COR-L47 (cell line): ENCODE measurements at places on chromosomes 4 and X.

GRCh38 chr4:185801471-185801870 lies 10.5 kb downstream of the SORBS2 start:
- DNase-seq: no peak

DNA sequence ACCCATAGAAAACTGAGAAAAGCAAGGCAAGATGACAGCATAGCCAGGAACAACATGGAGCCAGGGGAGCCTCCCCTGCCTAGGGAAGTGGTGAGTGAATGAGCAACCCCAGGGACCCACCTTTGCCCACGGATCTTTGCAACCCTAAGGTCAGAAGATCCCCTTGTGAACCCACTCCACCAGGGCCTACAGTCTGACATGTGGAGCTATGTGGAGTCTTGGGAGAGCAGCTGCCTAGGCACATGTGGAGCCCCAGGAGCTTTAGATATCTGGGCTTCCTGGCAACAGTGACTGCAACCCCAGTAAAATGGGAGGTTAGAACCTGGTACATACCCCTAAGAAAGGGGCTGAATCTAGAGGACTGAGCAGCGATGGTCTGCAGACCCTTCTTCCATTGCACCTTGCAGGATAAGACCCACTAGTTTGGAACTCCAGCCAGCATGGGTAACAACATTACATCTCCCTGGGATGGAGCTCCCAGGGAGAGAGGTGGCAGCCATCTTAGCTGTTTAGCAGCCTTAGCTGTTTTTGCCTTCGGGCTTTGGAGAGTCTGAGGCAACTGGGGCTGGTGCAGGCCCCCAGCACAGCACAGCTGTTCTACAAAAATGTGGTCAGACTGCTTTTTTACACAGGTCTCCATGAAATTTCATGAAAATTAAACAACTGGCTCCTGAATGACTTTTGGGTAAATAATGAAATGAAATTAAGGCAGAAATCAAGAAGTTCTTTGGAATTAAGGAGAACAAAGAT lies 104.7 kb upstream of the TRIM2 start:
- no peak for DNase-seq

DNA sequence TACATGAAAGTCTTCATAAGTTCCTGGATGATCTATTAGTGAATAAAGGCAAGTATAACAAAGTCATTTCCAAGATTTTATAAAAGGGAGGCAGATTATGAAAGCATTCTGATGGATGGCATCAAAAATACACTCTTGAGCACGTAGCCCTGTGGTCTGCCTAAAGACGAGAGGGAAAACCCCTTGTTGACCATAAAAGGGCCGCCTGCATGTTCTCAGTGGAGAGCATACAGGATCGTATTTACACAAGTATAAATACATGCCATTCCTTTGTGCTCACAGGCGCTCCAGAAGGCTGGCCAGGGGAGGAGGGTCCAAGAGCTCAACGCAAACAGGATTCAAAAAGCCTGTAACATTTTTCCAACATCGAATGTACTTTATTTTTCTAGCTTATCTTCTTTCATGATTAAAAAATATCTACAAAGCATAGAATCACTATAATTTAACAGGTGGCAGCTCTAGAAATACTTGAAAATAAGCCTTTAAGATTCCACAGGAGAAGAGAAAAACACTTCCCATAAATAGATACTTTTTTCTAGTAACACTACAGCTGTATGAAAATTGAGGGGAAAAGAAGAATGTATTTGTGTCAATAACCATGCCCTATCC lies 29.6 kb downstream of the PDGFC start:
- DNase-seq: peak; percentile 75

DNA sequence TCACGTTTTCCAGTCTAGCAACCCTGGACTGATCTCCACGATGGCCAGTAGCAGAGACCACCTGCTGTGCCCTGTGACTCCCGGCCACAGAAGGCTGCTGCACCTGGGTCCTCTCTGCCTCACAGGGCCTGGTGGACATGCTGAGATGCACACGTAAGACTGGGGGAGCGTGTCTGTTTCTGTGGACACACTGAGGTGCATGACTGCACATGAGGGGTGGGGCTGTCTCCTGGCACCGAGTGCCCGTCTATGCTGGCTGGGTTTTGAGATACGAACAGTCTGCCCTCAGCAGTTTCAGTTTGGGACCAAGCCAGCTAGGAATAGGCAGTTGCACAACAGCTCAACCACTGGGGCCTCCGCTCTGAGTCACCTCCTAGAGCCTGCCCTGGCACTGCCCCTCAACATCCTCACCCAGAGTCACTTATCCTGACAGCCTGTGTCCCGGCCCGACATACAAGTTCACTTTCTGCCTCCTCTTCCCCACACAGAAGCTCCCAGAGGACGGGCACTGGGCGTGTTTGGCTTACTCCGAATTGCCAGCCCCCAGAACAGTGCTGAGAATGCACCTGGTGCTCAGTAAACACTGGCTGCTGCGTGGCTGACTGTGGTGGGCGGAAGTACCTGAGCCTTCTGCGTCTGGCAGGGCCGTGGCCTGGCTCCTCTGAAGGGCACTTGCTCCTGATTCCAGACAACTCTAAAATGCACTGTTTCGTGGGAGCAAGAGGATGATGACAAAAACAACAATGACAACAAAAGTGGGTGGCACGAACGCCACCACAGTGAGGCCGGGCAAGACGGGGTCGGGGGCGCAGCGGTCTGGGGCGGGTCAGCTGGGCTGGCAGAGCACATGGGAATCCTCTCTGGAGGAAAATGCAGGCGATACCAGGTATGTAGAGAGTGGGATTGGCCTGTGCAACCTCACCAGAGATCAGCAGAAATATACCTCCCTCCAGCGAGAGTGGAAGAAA lies 30.9 kb downstream of the RNF212 start:
- peak; percentile 42 for DNase-seq
